Gastroesophageal sphincter (tissue), 4 donors: ENCODE measurements at places on chromosomes 3 and 15. TPM values are rescaled to one million over a fixed set of nuclear protein-coding genes. Genes with fewer than 3 reads are reported as not detected.

DNA sequence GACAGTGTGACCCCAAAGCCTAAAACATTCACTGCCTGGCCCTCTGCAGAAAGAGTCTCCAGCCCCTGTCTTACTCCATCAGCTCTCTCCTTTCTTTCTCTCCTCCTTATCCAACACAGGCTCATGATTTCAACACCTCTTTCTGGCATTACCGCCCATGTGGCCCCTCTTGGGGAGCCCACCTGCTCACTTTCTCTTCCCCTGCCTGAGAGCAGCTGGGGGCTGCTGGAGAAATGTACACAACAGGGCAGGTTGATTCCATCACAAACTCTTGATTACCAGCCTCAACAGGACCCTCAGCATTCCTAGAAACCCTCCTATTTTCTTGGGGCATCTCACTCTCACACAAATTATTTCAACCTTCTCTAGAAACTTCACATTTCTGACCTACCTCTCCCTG, 98.3 kb downstream of the ABHD5 start:
- H3K4me3 ChIP-seq, result no peak overlapping the region
- H3K27ac ChIP-seq, result no peak overlapping the region
- H3K27me3 ChIP-seq, result no peaks in the 10 kb centered on the region

GRCh38 chr3:15159501-15160136, 46.4 kb upstream of the CAPN7 start:
- peaks cover 27% of the 10 kb centered on the region for H3K27me3 ChIP-seq
- no peak for ATAC-seq
- H3K4me3 ChIP-seq, result no peak overlapping the region
- no peaks in the 10 kb centered on the region for H3K36me3 ChIP-seq
- H3K4me1 ChIP-seq, result no peaks in the 10 kb centered on the region

The CCDC174 gene
- 20.8 TPM for total RNA-seq

GRCh38 chr3:4885316-4885715, 93.9 kb upstream of the BHLHE40 start:
- ATAC-seq, result no peak
- H3K27me3 ChIP-seq, result no peaks in the 10 kb centered on the region
- H3K36me3 ChIP-seq, result no peaks in the 10 kb centered on the region
- no peak overlapping the region for H3K4me3 ChIP-seq
- no peaks in the 10 kb centered on the region for H3K4me1 ChIP-seq

The SST gene
- 2.2 TPM for total RNA-seq

DNA sequence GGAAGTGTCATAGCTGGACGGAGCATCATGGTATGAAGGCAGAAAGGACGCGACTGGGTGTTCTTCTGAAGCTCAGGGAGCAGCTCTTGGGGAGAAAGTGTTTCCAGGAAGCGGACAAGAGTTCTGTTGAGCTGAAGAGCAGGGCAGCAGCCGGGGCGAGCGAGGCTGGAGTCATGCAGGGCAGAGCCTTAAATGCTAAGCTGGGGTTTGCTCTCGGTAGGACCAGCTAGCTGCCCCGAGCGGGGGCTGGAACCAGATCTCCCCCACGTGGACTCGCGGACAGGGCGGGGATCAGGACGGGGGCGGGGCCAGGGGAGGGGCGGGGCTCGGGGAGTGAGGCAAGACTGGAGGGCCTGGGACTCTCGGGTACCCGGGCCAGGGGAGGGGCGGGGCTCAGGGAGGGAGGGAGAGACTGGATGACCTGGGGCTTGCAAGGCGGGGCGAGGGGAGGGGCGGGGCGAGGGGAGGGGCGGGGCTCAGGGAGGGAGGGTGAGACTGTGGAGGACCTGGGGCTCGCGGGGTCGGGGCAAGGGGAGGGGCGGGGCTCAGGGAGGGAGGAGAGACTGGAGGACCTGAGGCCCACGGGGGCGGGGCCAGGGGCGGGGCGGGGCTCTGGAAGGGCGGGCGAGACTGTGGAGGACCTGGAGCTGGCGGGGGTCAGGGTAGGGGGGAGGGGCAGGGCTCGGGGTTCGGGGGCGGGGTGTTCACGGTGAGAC, 461 bp upstream of the FAH start:
- H3K36me3 ChIP-seq, result no peaks in the 10 kb centered on the region
- no peaks in the 10 kb centered on the region for H3K4me1 ChIP-seq
- peak; percentile 90 for ATAC-seq
- H3K27me3 ChIP-seq, result no peaks in the 10 kb centered on the region
- H3K27ac ChIP-seq, result peak overlapping the region; percentile 94

DNA sequence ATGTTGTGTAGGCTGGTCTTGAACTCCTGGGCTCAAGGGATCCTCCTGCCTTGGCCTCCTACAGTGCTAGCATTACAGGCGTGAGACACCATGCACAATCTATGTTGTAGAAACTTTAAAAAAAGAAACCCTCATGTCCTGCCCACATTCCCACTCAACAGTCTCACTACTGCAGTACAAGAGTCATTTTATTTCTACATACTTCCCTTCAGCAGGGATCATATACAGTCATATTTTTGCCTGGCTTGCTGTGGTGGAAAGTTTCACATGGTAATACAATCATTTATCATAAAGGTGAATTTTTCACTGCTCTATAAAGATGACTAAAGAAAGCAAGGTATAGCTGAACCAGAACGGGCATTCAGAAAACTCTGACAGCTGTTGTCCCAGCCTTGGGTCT, 53.8 kb upstream of the PIK3CB start:
- H3K4me1 ChIP-seq, result no peaks in the 10 kb centered on the region
- no peak overlapping the region for H3K4me3 ChIP-seq
- no peak overlapping the region for H3K27ac ChIP-seq
- no peaks in the 10 kb centered on the region for H3K36me3 ChIP-seq

DNA sequence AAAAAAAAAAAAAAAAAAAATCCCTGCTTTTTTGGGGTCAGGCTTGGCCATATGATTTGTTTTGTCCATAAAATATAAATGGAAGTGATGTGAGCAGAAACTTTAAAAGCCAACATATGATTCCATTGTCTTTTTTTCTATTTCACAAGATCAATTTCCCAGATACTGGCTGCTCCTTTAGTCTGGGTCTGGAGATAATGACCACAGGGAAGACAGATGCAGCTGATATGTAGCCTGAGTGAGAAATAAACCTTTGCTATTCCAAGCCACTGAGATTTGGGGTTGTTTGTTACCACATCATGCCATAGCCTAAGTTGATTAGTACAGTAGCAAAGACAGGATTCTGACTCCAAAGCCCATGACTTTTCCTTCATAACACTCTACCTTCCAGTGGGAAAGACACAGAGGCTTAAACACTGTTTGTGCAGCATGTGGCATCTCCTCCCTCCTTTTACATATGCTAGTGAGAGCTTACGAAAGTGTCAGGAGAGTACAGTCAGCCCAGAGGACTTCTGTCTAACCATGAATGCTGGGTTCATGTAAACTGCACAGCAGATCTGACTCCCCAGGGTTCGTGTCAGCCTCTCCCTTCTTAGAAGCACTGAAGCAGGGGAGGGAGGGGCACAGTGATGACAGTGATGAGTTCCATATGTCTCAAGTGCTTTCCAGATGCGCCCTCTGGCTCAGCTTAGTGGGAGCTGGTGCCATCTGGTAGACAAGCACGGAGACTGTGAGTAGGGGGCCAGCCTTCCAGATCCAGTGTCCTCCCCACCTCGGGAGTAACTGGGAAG, 36.7 kb upstream of the SLC7A14 start:
- H3K4me3 ChIP-seq, result no peak overlapping the region
- H3K4me1 ChIP-seq, result no peaks in the 10 kb centered on the region
- peaks cover 10% of the 10 kb centered on the region for H3K27me3 ChIP-seq
- no peaks in the 10 kb centered on the region for H3K36me3 ChIP-seq
- ATAC-seq, result peak; percentile 67

DNA sequence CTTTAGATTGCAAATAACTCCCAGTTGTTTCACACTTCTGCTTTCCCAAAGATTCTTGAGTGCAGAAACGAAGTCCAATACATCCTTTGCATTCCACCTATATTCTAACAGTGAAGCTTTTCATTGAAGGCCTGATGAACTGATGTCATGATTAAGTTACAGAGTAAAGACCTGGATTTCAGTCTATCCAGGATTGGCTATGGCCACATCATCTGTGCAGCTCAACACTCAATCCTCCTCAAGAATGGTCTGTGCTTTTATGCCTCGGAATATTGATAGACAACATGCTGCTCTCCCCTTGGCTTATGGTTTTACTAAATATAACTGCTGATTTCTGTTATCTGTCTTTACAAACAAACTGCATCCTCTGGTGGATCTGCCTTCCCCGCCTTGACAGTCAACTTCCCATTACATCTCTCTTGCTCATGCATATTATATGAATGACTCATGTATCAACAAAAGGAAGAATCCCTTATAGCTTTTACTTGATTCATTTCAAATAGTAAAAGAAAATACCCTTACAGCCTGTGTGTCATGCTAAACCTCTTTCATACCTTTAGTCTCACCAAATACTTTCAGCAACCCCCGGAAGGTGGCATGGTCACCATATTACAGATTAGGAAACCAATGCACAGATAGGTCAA, 59.5 kb downstream of the SCN11A start:
- H3K4me3 ChIP-seq, result no peak overlapping the region
- ATAC-seq, result no peak
- no peaks in the 10 kb centered on the region for H3K4me1 ChIP-seq
- H3K36me3 ChIP-seq, result no peaks in the 10 kb centered on the region

The FAM3D gene
- 33.2 TPM for total RNA-seq

GRCh38 chr3:110311541-110311940, 760.1 kb upstream of the NECTIN3 start:
- no peaks in the 10 kb centered on the region for H3K27me3 ChIP-seq
- no peaks in the 10 kb centered on the region for H3K36me3 ChIP-seq
- ATAC-seq, result no peak
- H3K27ac ChIP-seq, result no peak overlapping the region
- no peak overlapping the region for H3K4me3 ChIP-seq
- H3K4me1 ChIP-seq, result no peaks in the 10 kb centered on the region

DNA sequence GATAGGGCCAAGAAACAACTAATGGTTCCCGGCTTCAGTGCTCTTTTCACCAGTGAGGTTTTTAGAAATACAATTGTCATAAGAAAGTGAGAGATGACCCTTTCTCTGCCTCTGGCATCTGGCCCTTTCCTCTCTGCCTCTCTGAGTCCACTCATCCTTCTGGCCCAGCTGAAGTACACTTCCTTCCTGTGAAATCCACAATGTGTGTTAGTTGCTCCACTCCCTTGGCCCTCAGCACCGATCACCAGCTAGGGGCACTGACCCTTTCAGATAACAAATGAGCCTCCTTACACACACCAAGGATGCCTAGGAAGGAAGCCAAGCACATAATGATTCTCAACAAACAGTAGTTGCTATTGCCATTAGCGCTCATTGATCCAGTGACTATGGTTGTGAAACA, 2.9 kb upstream of the CAV3 start:
- ATAC-seq, result no peak
- no peaks in the 10 kb centered on the region for H3K36me3 ChIP-seq
- no peak overlapping the region for H3K27ac ChIP-seq
- no peaks in the 10 kb centered on the region for H3K4me1 ChIP-seq

DNA sequence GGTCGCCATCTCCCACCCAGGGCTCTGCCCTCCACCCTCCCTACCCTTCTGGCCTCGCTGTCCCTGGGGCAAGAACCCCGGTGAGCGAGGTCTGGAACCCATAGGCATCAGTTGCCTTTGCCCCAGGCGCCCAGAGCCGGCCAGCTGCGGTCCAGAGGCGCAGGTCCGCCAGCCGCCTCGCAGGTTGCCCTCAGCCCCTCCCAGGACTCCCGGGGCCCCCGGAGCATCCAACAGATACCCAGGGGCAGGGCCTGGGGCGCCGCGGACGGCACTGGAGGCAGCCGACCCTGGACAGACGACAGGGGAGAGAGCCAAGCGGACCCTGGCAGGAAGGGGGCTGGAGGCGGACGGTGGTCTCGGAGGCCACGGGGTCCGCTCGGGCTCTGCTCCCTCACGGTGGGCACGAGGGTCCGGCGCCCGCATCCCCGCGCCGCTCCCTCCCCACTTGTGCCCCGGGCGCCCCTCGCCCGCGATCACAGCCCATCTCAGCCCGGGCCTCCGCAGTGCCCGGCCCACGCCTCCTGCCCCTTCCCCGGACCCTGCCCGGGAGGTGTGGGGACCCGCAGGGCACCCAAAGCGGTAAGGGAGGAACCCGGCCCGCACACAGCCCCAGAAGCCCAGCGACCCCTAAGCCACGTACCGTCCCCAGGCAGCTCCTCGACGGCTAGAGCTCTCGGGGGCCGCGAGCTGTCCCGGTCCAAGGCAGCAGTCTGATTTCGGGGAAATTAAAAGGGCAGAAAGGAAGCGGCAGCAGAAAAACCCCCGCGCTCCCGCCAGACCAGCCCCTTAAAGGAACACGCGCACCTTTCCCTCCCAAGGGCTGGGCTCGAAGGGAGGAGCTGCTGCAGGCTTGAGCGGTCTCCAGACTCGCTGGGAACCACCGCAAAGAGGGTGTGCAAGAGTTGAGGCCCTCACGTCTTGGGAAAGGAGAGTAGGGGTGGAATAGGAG, at the start of gene HAPLN3:
TSS of gene HAPLN3 (minus strand) at position 726 of the 949 bp plus-strand sequence. CDS start 8,246 bp downstream, outside the sequence.
- H3K4me1 ChIP-seq, result peaks cover 49% of the 10 kb centered on the region
- H3K36me3 ChIP-seq, result no peaks in the 10 kb centered on the region
- H3K27ac ChIP-seq, result peak within 1 kb of the TSS; percentile 87
- peak within 1 kb of the TSS; percentile 25 for H3K4me3 ChIP-seq
- peak; percentile 13 for ATAC-seq

DNA sequence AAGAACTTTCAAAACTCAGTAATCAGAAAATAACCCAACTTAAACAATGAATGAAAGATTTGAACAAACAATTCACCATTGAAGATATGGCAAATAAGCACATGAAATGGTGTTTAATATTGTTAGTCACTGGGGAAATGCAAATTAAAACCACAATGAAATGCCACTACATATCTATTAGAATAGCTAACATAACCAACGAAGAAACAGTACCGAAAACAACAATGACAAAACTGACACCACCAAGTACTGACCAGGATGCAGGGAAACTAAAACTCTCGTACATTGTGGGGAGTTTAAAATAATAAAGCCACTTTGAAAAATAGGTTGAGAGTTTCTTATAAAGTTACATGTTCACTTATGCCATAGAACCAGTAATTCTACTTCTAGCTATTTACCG, 69.1 kb downstream of the KBTBD8 start:
- H3K36me3 ChIP-seq, result no peaks in the 10 kb centered on the region
- no peak overlapping the region for H3K27ac ChIP-seq
- no peak for ATAC-seq
- H3K4me1 ChIP-seq, result no peaks in the 10 kb centered on the region

- no peaks in the 10 kb centered on the region for H3K36me3 ChIP-seq
- H3K27me3 ChIP-seq, result no peaks in the 10 kb centered on the region
- no peak for ATAC-seq
- H3K4me3 ChIP-seq, result no peak overlapping the region
Measured at GRCh38 chr3:178527981-178528380, 8.3 kb upstream of the KCNMB2 start.

The PGBD4 gene
- 1.6 TPM for total RNA-seq

The CPNE4 gene
- total RNA-seq, result not detected

- H3K36me3 ChIP-seq, result no peaks in the 10 kb centered on the region
- H3K27ac ChIP-seq, result no peak overlapping the region
- no peaks in the 10 kb centered on the region for H3K27me3 ChIP-seq
- H3K4me1 ChIP-seq, result no peaks in the 10 kb centered on the region
Measured at GRCh38 chr3:149881879-149882278, 68.9 kb downstream of the RNF13 start.

The SPTSSB gene
- total RNA-seq, result 0.39 TPM

- H3K4me1 ChIP-seq, result peaks cover 28% of the 10 kb centered on the region
- ATAC-seq, result no peak
- H3K27ac ChIP-seq, result no peak overlapping the region
Measured at GRCh38 chr3:63940389-63940757, 28.2 kb upstream of the SCAANT1 start.
